Mesangial cell (primary cell): ENCODE measurements at places on chromosomes 2 and 18. TPM values are rescaled to one million over a fixed set of nuclear protein-coding genes. Genes with fewer than 3 reads are reported as not detected.

The DYNAP gene
- not detected in 2 replicates for total RNA-seq

The CCDC85A gene
- 0.63 and 0.81 TPM in 2 replicates for total RNA-seq

The SOX11 gene
- 8.5 and 10.4 TPM in 2 replicates for total RNA-seq

The UGT1A8 gene
- not detected in 2 replicates for total RNA-seq

The COLEC11 gene
- total RNA-seq, result 0.76 and 1.5 TPM in 2 replicates

The FSIP2 gene
- total RNA-seq, result under 0.01 TPM in 2 replicates

The GNAL gene
- total RNA-seq, result 2.3 and 4.3 TPM in 2 replicates

The TBR1 gene
- total RNA-seq, result not detected in 2 replicates

The GRB14 gene
- 25.1 and 51.3 TPM in 2 replicates for total RNA-seq

The RND3 gene
- total RNA-seq, result 48.1 and 72.6 TPM in 2 replicates

The GPR45 gene
- total RNA-seq, result 0.16 and 0.25 TPM in 2 replicates

The CDH2 gene
- 125 and 220 TPM in 2 replicates for total RNA-seq

The GPR155 gene
- 1.8 and 2.8 TPM in 2 replicates for total RNA-seq

The SYT4 gene
- total RNA-seq, result not detected in 2 replicates

The MYOM1 gene
- under 0.01 and 0.13 TPM in 2 replicates for total RNA-seq

The CYRIA gene
- total RNA-seq, result 4.2 and 4.3 TPM in 2 replicates

The HOXD3 gene
- total RNA-seq, result 2.6 and 8.9 TPM in 2 replicates

The TMEM127 gene
- 27.4 and 45.1 TPM in 2 replicates for total RNA-seq

The AMER3 gene
- total RNA-seq, result not detected in 2 replicates

The ALK gene
- not detected in 2 replicates for total RNA-seq

The AFF3 gene
- total RNA-seq, result 4.1 and 7.4 TPM in 2 replicates

The SPTBN1 gene
- 264 and 272 TPM in 2 replicates for total RNA-seq

The ATP8B1 gene
- total RNA-seq, result 19.5 and 23.5 TPM in 2 replicates

The GALR1 gene
- not detected in 2 replicates for total RNA-seq

The MATN3 gene
- total RNA-seq, result 7.4 and 9.9 TPM in 2 replicates

The GALNT13 gene
- total RNA-seq, result 0.33 and 0.38 TPM in 2 replicates

The BOK gene
- 77.7 and 133 TPM in 2 replicates for total RNA-seq

The CCDC178 gene
- total RNA-seq, result 0.13 TPM in 1 of 2 replicates, not detected in the other

The ERBB4 gene
- total RNA-seq, result 0.16 and 5.2 TPM in 2 replicates

The RIT2 gene
- total RNA-seq, result not detected in 2 replicates

The TEKT4 gene
- total RNA-seq, result not detected in 2 replicates

The SULT1C4 gene
- 24.3 and 90.4 TPM in 2 replicates for total RNA-seq

The IER3IP1 gene
- 5.7 and 10.4 TPM in 2 replicates for total RNA-seq

The MYO7B gene
- total RNA-seq, result 0.38 and 0.65 TPM in 2 replicates
